ENCODE measurements at places on chromosomes 3 and 15. TPM values are rescaled to one million over a fixed set of nuclear protein-coding genes. Genes with fewer than 3 reads are reported as not detected.

The GOLGA6B gene
- not detected for total RNA-seq

The KLHL40 gene
- total RNA-seq = not detected

The SPTBN5 gene
- total RNA-seq = 0.09 TPM

The ENTPD3 gene
- not detected for total RNA-seq

The TMEM40 gene
- total RNA-seq = 0.29 TPM

The MOBP gene
- total RNA-seq = not detected

The SERPINI2 gene
- not detected for total RNA-seq

The TMEM207 gene
- not detected for total RNA-seq

The CFAP44 gene
- total RNA-seq = 2.5 TPM

The CCR8 gene
- total RNA-seq = not detected

The RETNLB gene
- not detected for total RNA-seq

The IL5RA gene
- total RNA-seq = not detected

The SETD5 gene
- total RNA-seq = 48.3 TPM

The MAP2K5 gene
- 10.7 TPM for total RNA-seq

The LRRN1 gene
- total RNA-seq = not detected

The DNAH1 gene
- 1.1 TPM for total RNA-seq

The MB21D2 gene
- 4.9 TPM for total RNA-seq

The CKMT1B gene
- total RNA-seq = 7.6 TPM

The SI gene
- not detected for total RNA-seq

Measured in A549 treated with CpdA at 1 μM for 4 hours (cell line).